ENCODE measurements at places on chromosomes 13 and 19.

DNA sequence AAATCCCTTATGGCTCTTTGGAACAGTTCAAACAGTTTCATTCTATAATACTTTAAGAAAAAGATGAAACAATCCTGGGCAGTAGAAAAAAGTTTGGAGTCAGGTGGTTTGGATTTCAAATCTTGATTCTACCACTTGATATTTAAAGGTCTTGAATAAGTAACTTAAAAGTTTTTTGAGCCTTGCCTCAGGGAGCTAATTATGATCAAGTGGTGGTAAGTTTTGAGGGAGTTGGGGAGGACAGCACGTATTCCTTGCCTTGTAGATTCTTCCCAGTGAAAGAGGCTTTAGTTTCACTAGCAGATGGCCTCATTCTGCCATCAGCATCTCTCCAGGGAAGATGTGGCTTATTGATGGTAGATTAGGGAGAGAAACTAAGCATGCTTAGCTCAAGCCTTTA is 168.4 kb upstream of the CSNK1A1L start:
- DNase-seq = no peak

DNA sequence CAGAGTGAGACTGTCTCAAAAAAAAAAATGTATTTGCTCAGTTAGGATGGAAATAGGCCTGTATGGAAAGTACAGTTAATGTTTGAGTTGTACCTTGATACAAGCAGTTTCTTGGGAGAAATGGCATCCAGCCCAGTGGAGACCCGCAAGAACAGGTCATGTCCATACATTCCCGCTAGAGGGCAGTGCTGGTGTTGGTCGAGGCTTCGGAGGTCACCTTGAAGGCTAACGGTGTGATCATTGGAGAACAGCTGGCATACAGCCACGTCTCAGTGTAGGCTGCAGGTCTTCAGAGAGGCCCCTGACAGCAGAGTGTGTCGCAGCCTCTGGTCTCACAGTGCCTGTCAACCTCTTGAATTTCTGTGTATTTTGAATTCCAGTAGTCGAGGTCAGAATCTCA is 7.5 kb downstream of the ZNF610 start:
- peak; percentile 36 for DNase-seq

DNA sequence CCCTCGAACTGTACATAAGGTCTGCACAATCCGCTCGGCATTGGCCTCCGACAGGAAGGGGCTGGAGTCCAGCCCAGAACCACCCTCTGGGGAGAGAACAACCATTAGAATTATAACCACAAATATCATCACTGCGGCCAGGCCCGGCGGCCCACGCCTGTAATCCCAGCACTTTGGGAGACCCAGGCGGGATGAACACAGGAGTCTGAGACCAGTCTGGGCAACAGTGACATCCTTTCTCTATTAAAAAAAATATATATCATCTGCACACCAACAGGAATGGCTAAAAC is 11.4 kb downstream of the COQ8B start:
- DNase-seq = no peak

DNA sequence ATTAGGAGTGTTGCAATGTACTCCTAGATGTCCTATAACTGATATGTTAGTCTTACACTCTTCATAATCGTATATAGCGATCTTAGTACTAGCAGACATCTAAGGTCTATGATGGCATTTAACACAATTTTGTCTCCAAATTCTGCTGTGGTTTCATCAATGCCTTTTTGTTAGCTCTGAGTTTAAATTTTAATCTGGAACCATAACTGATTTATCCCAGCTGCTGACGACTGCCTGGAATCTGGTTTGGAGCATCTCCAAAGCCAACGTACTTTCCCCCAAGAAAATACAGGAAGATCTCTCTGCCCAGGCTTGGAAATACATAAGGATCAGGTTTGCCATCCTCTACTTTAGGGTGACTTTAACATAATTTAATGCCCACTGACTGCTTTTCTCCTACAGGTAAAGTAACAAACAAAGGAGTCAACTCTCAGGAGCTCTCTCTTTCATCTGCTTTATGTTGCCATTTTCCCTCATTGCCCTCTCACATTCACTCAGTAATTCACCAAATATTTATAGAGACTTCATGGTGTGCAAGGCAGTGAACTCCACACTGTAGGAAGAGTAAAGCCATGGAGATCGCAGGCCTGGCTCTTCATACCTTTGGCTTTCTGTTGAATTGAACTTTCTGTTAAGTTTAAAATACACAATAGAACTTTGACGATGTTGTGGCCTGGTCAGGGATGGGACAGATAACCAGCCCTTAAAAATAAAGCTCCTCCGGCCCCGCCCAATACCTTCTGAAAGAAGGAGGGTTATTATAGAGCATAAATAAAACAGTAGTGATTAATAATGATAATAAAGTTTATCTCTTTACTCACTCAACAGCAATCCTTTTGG is 23.3 kb upstream of the SPART start:
- DNase-seq = no peak
